Right lobe of liver (tissue), 6 donors: ENCODE measurements at places on chromosomes 6 and 20. TPM values are rescaled to one million over a fixed set of nuclear protein-coding genes. Genes with fewer than 3 reads are reported as not detected.

BPIFB4 gene
- not detected for total RNA-seq

COL11A2 gene
- 0.19 TPM for total RNA-seq

GRCh38 chr6:20875369-20875963 lies 341.2 kb downstream of the CDKAL1 start:
- H3K36me3 ChIP-seq: no peaks in the 10 kb centered on the region
- no peak overlapping the region for H3K4me3 ChIP-seq
- H3K4me1 ChIP-seq: no peaks in the 10 kb centered on the region
- DNase-seq: no peak
- H3K27me3 ChIP-seq: no peaks in the 10 kb centered on the region

- no peaks in the 10 kb centered on the region for H3K36me3 ChIP-seq
- H3K4me1 ChIP-seq: no peaks in the 10 kb centered on the region
- H3K27me3 ChIP-seq: peaks cover 6% of the 10 kb centered on the region
- no peak for DNase-seq
These were observed 1.1 kb downstream of the PCSK2 start for GRCh38 chr20:17227669-17228623.

DNA sequence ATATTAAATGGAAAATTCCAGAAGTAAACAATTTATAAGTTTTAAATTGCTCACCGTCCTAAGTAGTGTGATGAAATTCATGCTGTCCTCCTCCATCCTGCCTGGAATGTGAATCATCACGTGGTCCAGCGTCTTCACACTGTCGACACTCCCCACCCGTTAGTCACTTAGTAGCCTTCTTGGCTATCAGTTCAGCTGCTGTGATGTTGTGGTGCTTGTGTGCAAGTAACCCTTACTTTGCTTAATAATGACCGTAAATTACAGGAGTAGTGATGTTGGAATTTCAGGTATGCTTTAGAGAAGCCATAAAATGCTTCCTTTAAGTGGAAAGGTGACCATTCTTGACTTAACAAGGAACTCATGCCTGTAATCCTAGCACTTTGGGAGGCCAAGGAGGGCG lies 25.2 kb downstream of the RIOK1 start:
- H3K4me1 ChIP-seq: no peaks in the 10 kb centered on the region
- no peak for DNase-seq
- H3K4me3 ChIP-seq: no peak overlapping the region
- H3K27me3 ChIP-seq: no peaks in the 10 kb centered on the region
- H3K36me3 ChIP-seq: no peaks in the 10 kb centered on the region
- no peak overlapping the region for H3K27ac ChIP-seq

DNA sequence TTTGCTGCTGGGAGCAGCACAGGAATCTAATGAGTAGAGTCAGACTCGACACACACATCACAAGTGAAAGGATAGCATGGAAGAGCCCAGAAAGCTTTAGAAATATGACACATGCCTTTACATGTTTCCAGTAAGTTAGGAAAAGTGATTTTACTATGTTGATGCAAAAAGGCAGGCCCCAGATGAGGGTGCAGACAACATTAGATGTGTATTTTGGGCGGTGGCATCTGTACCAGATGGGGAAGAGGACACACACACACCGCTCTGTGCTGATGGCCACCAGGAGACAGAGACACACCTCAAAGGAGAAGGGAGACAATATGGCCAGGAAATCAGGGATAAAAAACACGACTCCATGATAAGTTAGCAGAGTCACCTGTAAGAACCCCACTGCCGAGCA lies 625 bp downstream of the MAS1L start:
- no peak overlapping the region for H3K27ac ChIP-seq
- H3K27me3 ChIP-seq: no peaks in the 10 kb centered on the region
- H3K4me1 ChIP-seq: no peaks in the 10 kb centered on the region
- DNase-seq: no peak
- no peaks in the 10 kb centered on the region for H3K36me3 ChIP-seq

- no peaks in the 10 kb centered on the region for H3K27me3 ChIP-seq
- no peak overlapping the region for H3K4me3 ChIP-seq
- no peak for DNase-seq
- no peaks in the 10 kb centered on the region for H3K36me3 ChIP-seq
- H3K4me1 ChIP-seq: no peaks in the 10 kb centered on the region
- no peak overlapping the region for H3K27ac ChIP-seq
These were observed 347.3 kb downstream of the DHX35 start for GRCh38 chr20:39309458-39309857.

DNA sequence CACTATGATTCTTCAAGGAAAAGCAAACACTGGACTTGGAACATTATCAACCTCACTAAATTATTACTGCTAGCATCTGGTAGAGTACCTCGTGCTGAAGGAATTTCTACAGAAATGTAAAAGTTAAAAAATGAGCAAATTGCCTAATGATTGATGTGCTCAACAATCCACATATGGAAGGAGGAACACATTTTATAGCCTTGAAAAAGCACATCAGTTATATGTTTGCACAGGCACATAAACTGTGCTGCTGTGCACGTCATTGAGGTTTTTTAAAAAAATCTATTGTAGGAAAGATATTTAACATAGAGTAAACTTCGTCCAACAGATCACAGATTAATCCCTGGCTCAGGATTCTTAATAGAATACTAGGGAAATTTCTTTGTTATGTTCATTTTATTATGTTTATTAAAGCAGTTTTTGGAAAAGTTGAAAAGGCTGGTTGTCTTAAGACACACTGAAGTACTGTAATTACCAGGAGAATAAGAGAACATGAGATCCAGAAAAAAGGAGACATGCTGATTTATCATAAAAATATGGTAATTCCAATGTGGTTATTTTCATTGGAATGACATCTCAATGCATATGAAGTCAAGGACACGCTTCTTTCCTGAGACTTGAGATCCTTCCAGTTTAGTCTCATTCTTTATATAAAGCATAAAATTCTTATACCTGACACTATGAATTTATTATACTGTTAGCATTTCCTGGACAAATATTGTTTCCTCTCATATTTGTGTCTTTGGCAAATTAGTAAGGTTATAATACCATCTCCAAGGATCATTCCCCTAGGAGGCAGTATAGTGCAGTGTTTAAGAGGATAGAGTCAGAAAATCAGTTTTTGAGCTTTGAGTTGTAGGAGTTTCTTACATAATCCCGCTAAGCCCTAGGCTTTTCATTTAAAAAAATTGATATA lies 511.1 kb downstream of the TENT5A start:
- no peak overlapping the region for H3K4me3 ChIP-seq
- DNase-seq: no peak
- no peaks in the 10 kb centered on the region for H3K36me3 ChIP-seq
- H3K27me3 ChIP-seq: no peaks in the 10 kb centered on the region
- no peaks in the 10 kb centered on the region for H3K4me1 ChIP-seq
- H3K27ac ChIP-seq: no peak overlapping the region

- DNase-seq: no peak
- no peaks in the 10 kb centered on the region for H3K27me3 ChIP-seq
- no peaks in the 10 kb centered on the region for H3K4me1 ChIP-seq
- no peaks in the 10 kb centered on the region for H3K36me3 ChIP-seq
These were observed 34.6 kb downstream of the PRDM13 start for GRCh38 chr6:99641270-99641669.

- DNase-seq: no peak
- no peaks in the 10 kb centered on the region for H3K4me1 ChIP-seq
- no peak overlapping the region for H3K4me3 ChIP-seq
- H3K36me3 ChIP-seq: no peaks in the 10 kb centered on the region
These were observed 12.4 kb upstream of the KIAA1755 start for GRCh38 chr20:38272961-38273360.

GRCh38 chr20:48098866-48099265 lies 313.6 kb upstream of the SULF2 start:
- H3K4me3 ChIP-seq: no peak overlapping the region
- no peaks in the 10 kb centered on the region for H3K4me1 ChIP-seq
- DNase-seq: no peak
- no peak overlapping the region for H3K27ac ChIP-seq
- H3K27me3 ChIP-seq: no peaks in the 10 kb centered on the region

ZBTB9 gene
- 3.3 TPM for total RNA-seq

- no peaks in the 10 kb centered on the region for H3K27me3 ChIP-seq
- DNase-seq: no peak
- H3K4me3 ChIP-seq: no peak overlapping the region
These were observed 326.5 kb upstream of the RUNX2 start for GRCh38 chr6:45001663-45002062.

GRCh38 chr6:44558024-44558831 lies 170.7 kb downstream of the CDC5L start:
- H3K27ac ChIP-seq: no peak overlapping the region
- H3K4me1 ChIP-seq: no peaks in the 10 kb centered on the region
- no peak for DNase-seq
- no peaks in the 10 kb centered on the region for H3K36me3 ChIP-seq
- peaks cover 6% of the 10 kb centered on the region for H3K27me3 ChIP-seq
- H3K4me3 ChIP-seq: no peak overlapping the region

DNA sequence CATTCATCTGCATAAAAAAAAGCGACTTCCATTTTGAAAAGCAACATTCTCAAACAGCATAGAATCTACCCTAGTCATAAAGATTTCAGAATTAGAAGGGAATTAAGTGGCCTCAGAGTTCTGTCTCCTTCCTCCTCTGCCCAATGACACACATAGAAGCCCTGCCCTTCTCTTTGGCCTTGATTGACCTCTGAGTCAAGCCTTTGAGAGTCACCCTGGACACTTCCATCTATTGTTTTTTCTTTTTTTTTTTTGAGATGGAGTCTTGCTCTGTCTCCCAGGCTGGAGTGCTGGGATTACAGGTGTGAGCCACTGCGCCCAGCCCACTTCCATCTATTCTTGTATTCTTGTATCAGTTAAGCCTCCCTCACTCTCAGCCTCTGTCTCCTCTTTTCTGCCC lies 44.8 kb upstream of the CTNNBL1 start:
- no peak overlapping the region for H3K27ac ChIP-seq
- no peak for DNase-seq
- no peaks in the 10 kb centered on the region for H3K4me1 ChIP-seq
- no peak overlapping the region for H3K4me3 ChIP-seq

PDYN gene
- total RNA-seq: not detected

GRCh38 chr6:141580988-141581552 lies 551.7 kb upstream of the GJE1 start:
- no peaks in the 10 kb centered on the region for H3K27me3 ChIP-seq
- no peak overlapping the region for H3K27ac ChIP-seq
- no peaks in the 10 kb centered on the region for H3K4me1 ChIP-seq

DNA sequence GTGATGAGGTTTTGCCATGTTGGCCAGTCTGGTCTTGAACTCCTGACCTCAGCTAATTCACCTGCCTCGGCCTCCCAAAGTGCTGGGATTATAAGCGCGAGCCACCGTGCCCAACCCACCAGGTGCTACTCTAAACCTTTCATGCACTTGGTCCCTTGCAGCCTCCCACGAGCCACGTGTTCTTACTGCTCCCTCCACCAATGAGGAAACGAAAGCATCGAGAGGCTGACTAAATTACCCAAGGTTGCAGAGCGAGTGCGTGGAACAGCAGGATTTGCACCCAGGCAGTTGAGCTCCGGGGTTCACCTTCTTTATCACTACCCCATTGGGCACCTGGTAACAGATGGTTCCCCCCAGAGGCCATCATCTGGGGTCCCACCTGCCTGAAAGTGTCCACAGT lies 208.3 kb downstream of the LY86 start:
- H3K4me1 ChIP-seq: no peaks in the 10 kb centered on the region
- DNase-seq: no peak
- no peaks in the 10 kb centered on the region for H3K36me3 ChIP-seq
- no peak overlapping the region for H3K27ac ChIP-seq
- no peaks in the 10 kb centered on the region for H3K27me3 ChIP-seq
- H3K4me3 ChIP-seq: no peak overlapping the region

- H3K27ac ChIP-seq: no peak overlapping the region
- no peaks in the 10 kb centered on the region for H3K36me3 ChIP-seq
- no peak overlapping the region for H3K4me3 ChIP-seq
- no peak for DNase-seq
- no peaks in the 10 kb centered on the region for H3K27me3 ChIP-seq
These were observed 48.3 kb upstream of the KIF16B start for GRCh38 chr20:16621435-16622141.
